ENCODE measurements at places on chromosomes 5 and 9. TPM values are rescaled to one million over a fixed set of nuclear protein-coding genes. Genes with fewer than 3 reads are reported as not detected.

DNA sequence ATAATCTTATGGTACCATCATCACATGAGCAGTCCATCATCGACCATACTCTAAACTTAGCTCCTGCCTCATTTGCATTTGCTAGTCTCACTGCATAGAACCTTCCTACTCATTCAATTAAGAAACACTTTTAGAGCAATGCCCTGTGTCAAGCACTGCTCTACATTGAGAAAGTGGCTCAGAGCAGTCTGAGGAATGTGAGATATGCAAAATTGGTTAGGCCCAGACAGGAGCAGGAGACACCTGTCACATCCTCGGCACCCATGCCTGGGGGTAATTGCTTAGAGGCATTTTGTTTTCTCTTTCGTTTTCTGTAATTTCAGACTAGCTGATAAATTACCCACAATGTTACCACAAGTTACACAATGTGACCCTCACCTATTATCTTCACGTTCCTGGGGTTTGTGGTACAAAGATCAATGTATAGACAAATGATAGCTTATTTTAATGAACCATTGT lies 4.9 kb upstream of the RARS1 start:
- no peak for DNase-seq

- DNase-seq, result peak; percentile 98
Observed at GRCh38 chr9:77922591-77922990, 109.0 kb downstream of the GNAQ start.

- no peak for DNase-seq
Observed at GRCh38 chr5:135398160-135398854, 724 bp downstream of the MACROH2A1 start.

DNA sequence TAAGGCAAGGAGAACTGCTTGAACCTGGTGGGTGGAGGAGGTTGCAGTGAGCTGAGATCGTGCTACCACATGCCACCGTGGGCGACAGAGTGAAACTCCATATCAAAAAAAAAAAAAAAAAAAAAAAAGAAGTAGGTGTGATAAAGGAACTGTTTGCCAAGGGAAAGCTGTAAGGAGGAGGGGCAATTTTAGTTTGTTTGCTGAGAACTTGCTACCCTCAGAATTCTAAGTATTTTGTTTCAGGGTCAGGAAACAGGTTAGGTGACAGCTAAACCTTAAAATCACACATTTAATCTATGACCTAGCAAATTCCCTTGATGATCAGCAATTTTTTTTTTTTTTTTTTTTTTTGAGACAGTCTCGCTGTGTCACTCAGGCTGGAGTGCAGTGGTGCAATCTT lies 7.2 kb upstream of the ARRDC3 start:
- DNase-seq, result no peak

DNA sequence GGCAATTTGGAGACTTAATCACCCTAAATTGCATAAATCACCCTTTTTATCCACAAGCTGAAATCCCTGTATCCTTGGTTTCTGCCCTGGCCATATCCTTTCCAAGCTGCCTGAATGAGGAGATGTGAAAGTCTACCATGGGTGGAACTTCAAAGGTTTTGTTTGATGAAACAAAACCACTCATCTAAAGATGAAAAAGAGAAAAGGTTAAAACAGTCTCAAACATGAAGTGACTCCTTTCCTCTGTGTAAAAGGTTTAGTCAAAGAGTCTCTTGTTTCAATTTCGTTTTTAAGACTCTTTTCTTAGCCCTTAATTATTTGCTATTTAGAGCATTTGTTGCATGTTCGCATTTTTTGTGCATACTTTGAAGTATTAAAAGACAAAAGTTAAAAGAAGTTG lies 11.2 kb downstream of the SLC45A2 start:
- no peak for DNase-seq

DNA sequence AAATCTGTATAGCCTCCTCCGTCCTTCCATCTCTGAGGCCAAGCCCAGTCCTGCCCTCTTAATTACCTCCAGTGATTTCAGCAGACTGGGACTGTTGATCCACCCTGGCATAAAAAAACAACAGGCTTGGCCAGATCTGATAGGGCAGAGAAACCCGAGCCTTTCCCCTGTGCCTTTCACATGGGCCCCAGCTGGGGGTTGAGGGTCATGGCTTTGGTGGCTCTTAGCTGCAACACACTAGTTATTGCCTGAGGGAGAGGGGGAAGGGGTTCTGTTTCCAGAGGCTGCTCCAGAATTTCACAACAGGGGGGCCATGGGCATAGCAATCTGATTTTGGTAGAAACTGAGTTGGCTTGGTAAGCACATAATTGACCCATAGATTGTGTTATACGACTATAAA lies 21.2 kb upstream of the PANK3 start:
- DNase-seq, result no peak

- DNase-seq, result peak; percentile 29
Observed at GRCh38 chr5:135833961-135834638, 363 bp upstream of the SLC25A48 start.

GRCh38 chr5:90557391-90557790 lies 1.2 kb upstream of the ADGRV1 start:
- DNase-seq, result no peak

DNA sequence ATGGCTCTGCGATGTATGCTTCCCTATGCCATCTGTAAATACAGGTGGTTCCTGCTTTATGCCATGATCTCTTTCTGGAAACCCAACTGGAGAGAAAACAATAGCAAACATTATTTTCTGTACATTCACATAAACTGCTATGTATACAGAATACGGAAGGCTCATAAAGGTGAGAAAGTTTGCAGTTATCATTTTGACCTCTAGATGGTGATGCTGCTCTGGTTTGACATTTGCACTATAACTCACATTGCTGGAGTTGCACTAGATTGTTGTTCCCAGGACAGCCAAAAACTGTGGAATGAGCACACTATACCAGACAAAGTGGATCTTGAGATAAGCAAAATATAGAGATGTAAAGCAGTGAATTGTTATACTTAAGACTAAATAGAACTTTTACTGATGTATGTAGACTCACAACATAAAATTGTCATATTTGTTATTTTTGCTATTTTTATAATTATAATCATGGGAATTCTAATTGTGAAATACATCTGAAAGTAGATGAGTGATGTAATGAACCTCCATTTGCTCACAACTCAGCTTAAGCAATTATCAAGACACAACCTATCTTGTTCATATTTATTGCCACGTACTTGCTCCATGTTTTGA lies 246.5 kb downstream of the PTPRD start:
- DNase-seq, result peak; percentile 22

- DNase-seq, result no peak
Observed at GRCh38 chr5:107028938-107029337, 641.8 kb downstream of the EFNA5 start.

DNA sequence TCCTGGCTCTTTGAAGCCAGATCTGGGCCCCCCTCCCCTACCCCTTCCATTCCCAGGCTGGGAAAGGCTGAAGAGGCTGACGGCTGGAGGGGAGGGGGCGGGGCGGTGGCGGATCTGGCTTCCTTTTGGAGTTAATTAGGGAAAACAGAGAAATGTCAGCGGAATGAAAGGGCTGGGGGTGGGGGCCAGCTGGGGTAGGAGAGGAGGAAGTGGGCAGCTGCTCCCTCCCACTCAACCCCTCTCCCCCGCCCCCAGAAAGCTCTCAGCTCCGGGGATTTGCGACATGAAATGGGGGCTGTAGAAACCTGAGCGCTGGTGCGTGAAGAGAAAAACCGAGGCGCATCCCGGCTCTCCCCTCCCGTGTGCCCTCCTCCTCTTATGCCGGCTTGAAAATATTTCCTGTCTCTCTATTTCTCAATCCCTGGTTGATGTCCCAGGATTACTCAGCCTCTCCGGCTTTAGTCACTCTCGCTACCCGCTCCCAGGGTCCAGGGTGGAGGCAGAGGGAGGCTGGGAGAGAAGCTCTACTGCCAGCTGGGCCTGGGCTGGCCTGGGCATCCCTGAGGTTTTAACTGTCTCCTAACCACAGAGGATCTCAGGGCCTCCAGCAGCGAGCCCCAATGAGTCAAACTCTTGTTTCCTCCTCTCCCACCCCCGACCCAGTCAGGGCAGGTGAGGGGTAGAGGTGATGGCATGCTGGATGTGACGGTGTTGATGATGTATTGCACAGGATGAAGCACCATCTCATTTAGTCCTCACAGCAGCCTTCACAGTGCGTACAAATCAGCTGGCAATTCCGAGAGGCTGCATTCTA lies 20.1 kb downstream of the PCDHGC5 start:
- peak; percentile 96 for DNase-seq

DNA sequence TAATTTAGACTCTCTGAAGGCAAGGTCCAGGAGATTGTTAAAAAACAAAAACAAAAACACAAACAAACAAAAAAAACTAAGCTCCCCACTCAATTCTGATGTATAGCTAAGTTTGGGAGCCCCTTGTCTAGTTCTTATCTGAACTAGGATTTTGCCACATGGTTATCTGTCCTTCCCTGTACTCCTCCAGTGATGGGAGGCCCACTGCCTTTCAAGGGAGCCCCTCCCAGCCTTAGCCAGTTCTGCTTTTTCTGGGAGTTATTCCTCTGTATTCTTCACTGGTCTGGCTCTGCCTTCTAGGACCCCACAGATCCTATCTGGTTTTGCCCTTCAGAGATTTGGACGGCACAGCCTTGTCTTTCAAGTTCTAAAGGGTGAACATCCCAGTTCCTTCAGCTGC lies 2.1 kb upstream of the ALDH1B1 start:
- no peak for DNase-seq

DNA sequence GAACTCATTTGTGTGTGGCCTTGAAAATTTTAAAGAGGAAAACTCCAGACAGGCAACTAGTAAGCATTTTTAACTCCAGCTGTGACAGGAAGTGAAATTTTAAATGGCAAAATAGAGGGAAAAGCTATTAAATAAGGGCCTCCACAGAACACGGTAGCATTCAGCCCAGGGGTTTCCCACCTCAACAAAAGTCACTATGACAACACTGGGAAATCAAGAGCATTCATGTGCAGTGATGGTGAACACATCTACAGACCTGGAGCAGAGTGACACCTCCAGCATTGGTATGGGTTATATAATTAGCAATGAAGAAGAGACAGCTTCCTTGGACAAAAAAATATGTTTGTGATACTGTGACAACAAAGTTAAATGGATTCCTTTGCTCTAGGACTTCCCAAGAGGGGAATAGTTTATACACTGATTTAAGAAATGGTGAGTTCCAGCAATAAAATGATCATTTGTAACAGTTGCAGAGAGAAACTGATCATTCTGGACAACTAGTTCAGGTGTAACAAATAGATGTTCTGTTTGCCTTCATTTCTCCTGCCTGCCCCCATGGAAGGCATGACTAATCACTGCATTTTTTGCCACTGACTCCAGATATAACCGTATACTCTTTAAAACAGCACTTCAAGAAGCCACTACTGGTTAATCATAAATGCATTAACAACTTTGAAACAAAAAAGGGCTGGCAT lies 93.3 kb upstream of the SLC44A1 start:
- no peak for DNase-seq

GRCh38 chr9:75121914-75122558 lies 33.7 kb downstream of the OSTF1 start:
- no peak for DNase-seq

DNA sequence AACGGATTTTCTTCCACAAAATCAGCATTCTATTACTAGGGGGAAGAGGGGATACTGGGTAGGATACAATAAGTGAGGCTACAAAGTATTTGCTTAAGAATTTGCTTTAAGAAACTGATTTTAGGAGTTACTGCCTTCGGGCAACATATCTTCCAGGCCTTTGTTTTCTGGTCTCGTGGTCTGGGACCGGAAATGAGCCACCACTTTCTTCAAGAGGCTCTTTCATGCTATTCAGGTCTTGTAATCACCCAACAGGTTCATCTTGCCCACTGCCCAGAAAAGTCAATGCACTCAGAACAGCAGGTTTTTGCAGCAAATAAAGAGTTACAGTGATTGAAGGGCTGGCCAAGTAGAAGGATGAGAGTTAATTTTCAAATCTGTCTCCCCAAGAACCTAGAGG lies 6.6 kb upstream of the AOPEP start:
- no peak for DNase-seq

DNA sequence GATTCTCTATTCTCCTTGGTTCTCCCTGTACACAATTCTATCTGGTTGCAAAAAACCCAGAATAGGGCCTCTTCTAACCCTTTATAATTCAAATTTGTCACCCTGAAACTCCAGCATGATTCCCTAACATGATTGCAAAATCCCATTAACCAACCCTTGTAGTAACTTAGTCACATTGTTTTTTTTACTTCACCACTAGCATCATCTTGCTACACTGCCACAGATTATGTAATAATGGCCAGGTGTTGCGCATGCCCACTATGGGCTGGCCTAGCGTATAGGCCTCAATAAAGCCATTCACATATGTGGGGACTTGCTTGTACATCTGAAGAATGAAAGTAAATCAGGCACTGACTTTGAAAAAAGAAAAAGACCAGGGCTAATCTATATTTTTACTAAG lies 25.7 kb downstream of the FAM170A start:
- DNase-seq, result no peak

- no peak for DNase-seq
Observed at GRCh38 chr5:1823381-1824034, 22.3 kb downstream of the NDUFS6 start.

DNA sequence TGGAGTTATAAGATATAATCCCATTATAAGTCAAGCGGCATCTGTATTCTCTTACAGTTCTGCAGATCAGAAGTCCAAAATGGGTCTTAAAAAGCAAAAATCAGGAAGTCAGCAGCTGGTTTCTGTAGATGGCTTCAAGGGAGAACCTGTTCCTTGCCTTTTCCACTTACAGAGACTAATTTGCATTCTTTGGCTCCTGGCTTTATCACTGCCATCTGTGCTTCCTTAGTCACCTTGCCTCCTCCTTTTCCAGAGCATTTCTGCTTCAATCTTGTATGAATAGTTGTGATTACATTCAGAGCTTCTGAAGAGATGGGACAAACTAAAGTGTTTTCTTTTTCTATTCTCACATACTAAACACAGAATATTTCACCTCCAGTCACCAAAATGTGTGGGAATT lies 647.3 kb upstream of the GRAMD2B start:
- no peak for DNase-seq

- no peak for DNase-seq
Observed at GRCh38 chr5:35880156-35880555, 23.5 kb downstream of the IL7R start.

DNA sequence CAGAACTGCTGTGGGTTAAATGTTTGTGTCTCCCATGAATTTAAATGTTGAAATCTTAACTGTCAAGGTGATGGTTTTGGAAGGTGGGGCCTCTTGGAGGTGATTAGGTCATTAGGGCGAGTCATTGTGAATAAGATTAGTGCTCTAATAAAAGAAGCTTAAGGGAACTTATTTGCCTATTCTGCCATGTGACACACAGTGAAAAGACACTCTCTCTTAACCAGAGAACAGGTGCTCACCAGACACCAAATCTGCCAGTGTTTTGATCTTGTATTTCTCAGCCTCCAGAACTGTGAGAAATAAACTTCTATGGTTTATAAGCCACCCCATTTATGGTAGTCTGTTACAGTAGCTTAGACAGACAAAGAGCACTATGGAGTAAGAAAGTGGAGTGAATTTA lies 117.9 kb upstream of the SV2C start:
- no peak for DNase-seq

The ZFP2 gene
- 2.7 TPM for total RNA-seq

The HEMGN gene
- total RNA-seq, result not detected

The COMMD10 gene
- total RNA-seq, result 4.7 TPM

The SAXO1 gene
- total RNA-seq, result 0.18 TPM

The CTXN3 gene
- total RNA-seq, result not detected

The GHR gene
- 4.3 TPM for total RNA-seq

The CDKN2B gene
- 16.0 TPM for total RNA-seq

The APBA1 gene
- 12.4 TPM for total RNA-seq

The TYRP1 gene
- 1.1 TPM for total RNA-seq

The C5orf58 gene
- not detected for total RNA-seq

The PPP3R2 gene
- total RNA-seq, result not detected
